ENCODE measurements at places on chromosomes 3 and 15.

GRCh38 chr3:13559764-13560525, 11.0 kb downstream of the FBLN2 start:
- DNase-seq: no peak

DNA sequence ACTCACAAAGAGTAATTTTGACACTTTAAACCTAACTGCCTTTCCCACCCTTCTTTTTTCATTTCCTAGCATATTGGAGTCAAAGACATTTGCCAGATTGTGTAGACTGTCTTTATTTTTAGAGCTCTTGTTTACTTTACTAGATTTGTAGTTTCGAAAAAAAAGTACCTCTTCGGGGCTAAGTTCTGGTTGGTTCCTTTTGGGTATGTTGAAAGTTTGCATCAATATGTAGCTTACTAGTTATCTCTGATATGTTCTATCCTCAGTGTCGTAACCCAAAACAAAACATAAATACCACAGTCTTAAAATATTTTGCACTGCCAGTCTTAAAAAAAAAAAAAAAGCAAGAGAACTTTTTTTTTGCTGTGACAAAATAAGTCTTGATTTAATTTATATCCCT, 52.2 kb downstream of the REC114 start:
- DNase-seq: no peak

- DNase-seq: no peak
Observed at GRCh38 chr3:152222327-152222726, 46.4 kb upstream of the MBNL1 start.

- no peak for DNase-seq
Observed at GRCh38 chr15:98845138-98845884, 162.3 kb downstream of the PGPEP1L start.

DNA sequence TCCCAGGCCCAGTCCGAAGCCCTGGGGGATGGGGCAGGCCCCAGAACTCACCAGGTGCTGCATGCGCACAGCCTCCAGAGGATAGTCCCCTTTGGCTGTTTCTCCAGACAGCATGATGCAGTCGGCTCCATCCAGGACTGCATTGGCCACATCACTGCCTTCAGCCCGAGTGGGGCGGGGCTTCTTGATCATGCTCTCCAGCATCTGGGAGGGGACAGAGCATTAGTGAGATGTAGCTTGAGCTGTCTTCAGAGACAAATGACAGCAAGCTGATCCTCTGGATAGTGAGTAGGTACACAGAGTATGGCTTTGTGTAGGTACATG, 9.1 kb upstream of the GRAMD2A start:
- no peak for DNase-seq

- no peak for DNase-seq
Observed at GRCh38 chr3:195911041-195911945, 2.9 kb upstream of the TNK2 start.

DNA sequence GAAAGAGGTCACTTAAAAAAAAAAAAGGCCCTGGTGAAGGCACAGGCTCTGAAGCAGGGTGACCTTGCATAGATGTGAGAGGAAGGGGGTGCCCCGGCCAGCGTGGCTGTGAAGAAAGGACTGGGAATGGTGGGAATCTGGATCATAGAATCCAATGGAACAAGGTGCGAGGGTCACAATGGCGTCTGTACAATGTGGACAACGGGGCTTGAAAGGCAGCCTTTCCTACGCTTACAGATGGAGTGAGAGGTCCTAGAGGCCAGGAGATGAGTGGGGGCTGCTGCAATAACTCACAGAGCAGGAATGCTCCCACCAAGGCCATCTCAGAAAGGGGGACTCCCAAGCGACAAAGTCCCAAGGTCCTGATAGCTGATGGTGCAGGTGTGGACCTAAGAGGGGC, 162.2 kb downstream of the ATP10A start:
- no peak for DNase-seq

DNA sequence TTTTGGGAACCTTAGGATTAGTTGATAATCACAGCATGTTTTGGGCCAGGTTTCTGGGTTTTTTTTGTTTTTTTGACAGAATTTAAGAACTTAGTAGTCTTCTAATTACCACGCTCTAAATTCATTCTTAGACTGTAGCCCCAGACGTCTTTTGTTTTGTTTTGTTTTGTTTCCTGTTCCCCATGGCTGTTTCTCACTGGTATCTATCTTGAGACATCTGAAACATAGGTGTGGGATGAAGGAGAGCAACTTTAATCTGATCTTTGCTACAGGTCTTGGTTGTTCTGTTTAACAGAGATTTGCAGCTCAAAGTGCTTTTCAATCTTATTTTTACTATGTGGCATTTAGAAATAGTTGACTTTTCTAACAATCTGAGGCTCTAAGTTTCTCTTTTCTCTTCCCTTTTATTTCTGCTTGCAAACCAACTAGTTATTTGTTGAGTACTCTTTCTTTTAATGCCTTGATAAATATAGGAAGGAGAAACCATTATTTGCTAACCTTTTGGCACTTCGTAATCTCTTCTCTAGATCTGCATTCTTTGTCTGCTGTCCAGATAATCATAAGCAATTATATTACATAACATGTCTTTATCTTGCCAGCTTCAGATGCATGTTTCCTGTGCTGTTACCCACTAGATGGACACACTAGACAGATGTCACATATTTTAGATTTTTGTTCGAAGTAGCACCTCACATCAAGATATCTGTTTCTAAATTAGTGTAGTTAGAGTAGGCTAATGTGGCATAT, 40.9 kb downstream of the FBXL2 start:
- no peak for DNase-seq

DNA sequence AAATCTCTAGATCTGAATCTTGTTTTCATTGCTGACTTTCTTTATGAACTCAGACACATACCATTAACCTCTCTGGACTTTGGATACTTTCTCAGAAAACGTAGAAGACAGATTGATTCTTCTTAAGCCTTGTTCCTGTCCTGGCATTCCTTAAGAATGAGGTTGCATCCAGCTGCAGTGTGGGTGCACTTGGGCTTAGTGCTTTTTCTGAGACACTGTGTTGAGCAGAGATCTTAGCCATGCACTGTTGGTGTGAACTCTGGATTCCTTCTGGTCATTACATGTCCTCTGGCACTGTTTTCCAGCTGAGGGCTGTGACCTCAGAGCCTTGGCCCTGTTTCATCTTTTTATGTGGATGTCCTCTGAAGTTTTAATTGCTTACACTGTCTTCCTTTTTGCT, 428.3 kb downstream of the CNTN4 start:
- DNase-seq: peak; percentile 31

- DNase-seq: no peak
Observed at GRCh38 chr15:34729886-34730285, 24.9 kb downstream of the GJD2 start.

DNA sequence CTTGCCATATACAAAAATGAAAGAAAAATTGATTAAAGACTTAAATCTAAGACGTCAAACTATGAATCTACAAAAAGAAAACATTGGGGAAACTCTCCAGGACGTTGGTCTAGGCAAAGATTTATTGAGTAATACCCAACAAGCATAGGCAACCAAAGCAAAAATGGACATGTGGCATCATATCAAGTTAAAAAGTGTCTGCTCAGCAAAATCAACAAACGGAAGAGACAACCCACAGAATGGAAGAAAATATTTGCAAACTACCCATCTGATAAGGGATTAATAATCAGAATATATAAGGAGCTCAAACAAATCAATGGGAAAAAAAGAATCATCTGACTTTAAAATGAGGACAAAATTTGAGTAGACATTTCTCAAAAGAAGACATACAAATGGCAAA, 160.9 kb downstream of the DCLK3 start:
- no peak for DNase-seq

- DNase-seq: no peak
Observed at GRCh38 chr15:61752001-61752400, 308.2 kb downstream of the VPS13C start.

- DNase-seq: no peak
Observed at GRCh38 chr15:91688811-91689210, 164.7 kb upstream of the SLCO3A1 start.

DNA sequence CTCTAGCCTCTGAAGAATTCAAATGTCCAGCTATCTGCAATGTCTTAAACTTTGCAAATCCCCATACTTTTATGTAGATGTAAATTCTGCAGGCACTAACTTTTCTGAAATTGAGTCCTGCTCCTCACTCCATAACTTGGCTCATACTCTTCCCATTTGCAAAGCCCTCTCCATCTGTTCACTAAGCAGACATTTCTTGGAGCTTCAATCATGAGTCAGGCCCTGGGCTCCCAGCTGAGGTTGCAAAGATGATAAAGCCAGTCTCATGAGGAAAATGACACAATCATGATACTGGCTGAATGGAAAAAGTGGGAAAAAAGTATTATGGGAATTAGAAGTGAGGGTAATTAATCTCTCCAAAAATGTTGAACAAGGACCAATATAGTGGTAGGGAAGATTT, 507.6 kb downstream of the NR2F2 start:
- DNase-seq: no peak

GRCh38 chr3:54139630-54140029, 17.3 kb downstream of the CACNA2D3 start:
- DNase-seq: no peak

GRCh38 chr3:162769564-162769963, 1273.0 kb downstream of the OTOL1 start:
- DNase-seq: no peak

DNA sequence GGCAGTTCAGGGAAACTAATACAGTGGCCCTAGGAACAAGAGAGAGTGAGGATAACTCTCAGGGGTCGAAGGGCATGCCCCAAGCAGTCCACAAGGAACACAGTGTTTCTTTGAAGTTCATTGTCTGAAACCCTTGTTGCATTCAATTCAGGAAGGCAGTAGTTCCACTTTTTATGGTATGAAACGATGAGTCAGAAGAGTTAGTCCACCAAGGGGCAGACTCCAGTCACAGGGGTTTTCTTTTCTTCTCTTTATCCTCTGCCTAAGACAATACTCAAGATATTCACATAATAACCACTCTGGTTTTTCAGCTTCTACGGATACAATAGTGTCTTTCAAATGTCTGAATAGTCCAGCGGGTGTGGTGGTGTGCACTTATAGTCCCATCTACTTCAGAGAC, 23.7 kb upstream of the TICRR start:
- DNase-seq: no peak

- no peak for DNase-seq
Observed at GRCh38 chr15:70561885-70562284, 201.5 kb downstream of the UACA start.

- no peak for DNase-seq
Observed at GRCh38 chr3:19960696-19961095, 13.8 kb downstream of the RAB5A start.

GRCh38 chr3:43211681-43212080, 74.7 kb upstream of the SNRK start:
- DNase-seq: no peak

DNA sequence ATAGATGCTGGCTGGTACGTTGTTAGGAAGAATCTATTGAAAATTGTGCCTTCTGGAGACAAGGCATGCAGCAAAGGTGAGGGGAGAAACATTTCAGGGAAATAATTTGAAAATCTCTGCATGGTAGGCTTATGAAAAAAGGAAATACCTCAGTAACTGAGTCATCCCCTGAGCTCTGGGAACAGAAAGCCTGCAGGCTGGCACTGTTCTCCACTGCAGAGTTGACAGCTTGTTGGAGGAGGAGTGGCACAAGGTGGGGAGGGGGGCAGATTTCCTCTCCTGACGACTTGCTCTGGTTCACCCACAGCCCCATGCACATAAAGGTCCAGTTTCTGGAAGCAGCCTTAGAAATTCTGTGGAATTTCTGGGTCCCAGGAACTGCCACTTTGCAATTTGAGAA, 179.4 kb downstream of the ABHD5 start:
- DNase-seq: no peak

DNA sequence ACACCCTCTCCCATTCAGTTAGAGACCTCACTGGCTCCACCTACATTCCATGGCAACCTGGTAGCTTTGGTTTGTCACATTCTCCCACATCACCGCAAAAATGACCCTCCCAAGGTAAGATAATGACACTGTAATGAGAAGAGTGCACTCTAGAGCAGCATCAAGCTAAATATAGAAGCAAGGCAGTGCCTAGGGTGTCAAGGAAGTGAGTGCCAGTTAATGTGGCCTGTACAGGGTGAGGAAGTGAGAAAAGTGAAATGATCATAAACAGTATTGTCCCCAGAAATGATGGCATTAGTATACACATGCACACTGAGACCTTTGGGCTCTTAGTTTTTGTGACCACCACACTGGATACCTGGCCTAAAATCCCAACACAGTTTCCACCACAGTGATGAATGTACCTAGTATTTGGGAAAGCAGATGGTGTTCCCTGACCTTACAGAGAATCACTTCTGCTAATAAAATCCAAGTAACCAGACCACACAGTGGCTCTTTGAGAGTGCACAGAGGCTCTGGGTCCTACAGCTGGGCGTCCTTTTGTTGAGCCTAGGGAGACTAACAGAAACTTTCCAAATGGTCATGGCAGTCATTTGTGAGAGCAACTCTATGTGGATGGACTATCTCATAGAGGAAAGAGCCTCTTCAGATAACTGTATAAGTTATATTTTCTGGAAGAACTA, 106.6 kb downstream of the ARPP21 start:
- no peak for DNase-seq

DNA sequence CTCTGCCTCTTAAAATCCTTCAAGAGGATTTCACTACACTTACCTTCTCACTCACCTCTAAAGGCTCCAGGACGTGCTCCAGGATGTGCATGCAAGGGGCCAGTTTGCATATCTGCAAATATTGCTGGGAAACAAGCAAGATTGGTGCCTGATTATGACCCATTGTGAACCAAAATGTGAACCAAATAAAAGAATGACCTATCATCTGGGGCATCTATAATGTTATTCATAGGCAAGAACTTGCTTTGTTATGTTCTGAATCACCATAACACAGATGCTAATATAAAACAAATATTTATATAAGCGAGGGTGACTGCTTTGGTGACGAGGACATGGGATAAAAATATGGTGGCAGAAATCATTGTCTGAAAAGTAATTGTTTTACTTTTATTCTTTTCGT, 5.5 kb downstream of the IL12A start:
- DNase-seq: no peak

DNA sequence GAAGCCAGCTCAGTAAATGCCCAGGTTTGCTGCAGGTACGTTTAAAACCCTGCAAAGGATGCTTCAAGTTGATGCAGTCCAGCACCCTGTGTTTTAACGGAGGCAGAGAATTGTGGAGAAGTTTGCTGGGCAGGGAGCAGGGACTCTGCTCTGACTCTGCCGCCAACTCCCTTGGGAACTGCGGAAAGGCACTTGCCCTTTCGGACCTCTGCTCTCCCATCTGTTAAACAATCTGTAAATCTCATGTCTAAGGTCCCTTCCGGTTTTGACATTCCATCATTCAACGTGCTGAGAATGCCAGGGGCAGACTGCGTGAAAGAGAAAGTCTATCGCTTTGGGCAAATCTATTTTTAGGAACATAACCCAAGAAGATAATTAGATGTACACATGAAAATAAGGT, 184.5 kb downstream of the OPA1 start:
- peak; percentile 37 for DNase-seq

DNA sequence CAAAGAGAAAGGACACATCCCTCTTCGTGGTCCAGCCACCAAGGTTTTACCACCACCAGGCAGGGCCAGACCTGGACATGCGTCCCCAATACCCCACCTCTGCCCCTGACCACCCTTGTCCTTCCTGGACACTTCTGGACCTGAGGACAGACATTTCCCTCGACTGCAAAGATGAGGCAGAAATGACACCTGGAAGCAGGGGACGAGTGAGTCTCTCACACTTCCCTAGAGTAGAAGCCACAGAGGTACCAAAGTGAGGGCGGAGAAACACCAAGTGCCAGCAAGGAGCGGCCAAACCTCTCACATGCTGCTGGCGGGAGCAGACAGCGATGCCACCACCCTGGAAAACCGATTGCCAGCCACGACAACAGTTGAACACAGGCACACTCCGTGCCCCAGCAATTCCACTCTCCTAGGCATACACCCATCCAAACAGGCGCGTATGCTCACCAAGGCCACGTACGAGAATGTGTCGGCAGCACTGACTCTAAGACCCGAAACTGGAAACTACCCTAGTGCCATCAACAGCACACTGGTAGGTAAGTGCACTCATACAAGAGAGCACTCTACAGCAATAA, 207.0 kb upstream of the NSMCE3 start:
- DNase-seq: no peak
